ENCODE measurements at places on chromosomes 13 and 19.

- DNase-seq: no peak
These were observed 189.3 kb downstream of the TM9SF2 start for GRCh38 chr13:99690426-99691174.

- DNase-seq: no peak
These were observed 204.4 kb downstream of the COG6 start for GRCh38 chr13:39859898-39860297.

GRCh38 chr13:25352230-25352629 lies 19.5 kb upstream of the ATP8A2 start:
- DNase-seq: no peak

GRCh38 chr13:55761986-55762385 lies 1378.7 kb upstream of the PRR20A start:
- DNase-seq: no peak

DNA sequence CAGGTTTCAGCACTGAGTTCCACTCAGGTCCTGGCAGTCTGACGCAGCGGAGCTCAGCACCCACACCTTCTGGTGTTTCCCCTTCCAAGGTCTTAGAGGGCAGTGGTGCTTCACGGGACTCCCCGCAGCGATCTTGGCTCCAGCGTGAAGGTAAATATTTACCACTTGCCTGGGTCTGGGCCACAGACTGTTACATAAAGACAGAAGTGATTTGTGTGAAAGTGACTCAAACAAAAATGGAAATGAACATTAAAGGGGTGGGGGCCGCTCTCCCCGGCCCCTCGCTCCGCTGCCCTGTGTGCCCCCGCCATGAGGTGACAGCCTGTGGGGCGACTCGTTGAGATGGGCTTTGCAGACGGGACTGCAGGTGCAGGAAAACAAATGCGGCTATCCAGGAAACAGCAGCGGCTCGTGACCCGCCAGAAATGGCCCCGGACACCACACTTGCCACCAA lies 55.0 kb downstream of the GGACT start:
- DNase-seq: no peak

DNA sequence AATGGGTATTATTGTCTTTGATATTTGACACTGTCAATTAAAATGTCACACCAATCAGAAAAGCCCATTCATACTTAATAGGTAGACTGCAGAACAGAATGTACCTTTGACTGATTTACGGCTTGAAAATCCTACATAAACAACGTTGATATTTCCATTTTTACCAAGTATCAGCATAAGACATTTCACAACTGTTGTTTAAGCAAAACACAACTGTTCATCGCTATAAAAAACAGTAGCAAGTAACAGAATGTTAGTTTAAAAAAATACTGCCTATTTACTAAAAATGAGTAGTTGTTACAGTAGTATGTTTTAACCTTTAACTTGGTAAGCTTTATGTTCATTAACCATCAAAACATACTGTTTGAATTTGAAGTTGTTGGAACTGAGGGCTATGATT lies 1096.6 kb downstream of the PCDH17 start:
- no peak for DNase-seq

Data from immature natural killer cell (primary cell).